ENCODE measurements at places on chromosomes 12 and 14.

- no peak for DNase-seq
Measured at GRCh38 chr14:67559639-67560038, 26.5 kb downstream of the PLEKHH1 start.

- DNase-seq: no peak
Measured at GRCh38 chr12:46553266-46553665, 180.7 kb upstream of the SLC38A2 start.

GRCh38 chr12:105218434-105218833 lies 17.5 kb downstream of the APPL2 start:
- no peak for DNase-seq

- no peak for DNase-seq
Measured at GRCh38 chr14:54637270-54638134, 70.6 kb downstream of the SAMD4A start.

DNA sequence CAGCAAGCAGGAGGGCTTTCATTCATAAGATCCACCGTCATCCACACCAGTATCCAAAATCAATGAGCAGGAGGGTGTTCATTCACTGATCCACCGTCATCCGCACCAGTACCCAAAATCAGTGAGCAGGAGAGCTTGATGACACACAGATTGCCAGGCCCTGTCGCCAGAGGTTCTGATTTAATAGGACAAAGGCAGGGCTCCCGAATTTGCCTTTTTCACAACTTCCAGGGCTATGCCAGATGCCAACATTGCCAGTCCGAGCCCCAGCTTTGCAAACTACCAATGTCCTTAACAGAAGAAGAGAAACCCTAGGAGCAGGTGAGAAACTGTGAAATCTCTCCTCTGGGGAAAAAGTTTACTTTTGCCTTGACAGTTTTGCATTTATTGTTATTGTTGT lies 115.0 kb downstream of the SLC15A4 start:
- no peak for DNase-seq

DNA sequence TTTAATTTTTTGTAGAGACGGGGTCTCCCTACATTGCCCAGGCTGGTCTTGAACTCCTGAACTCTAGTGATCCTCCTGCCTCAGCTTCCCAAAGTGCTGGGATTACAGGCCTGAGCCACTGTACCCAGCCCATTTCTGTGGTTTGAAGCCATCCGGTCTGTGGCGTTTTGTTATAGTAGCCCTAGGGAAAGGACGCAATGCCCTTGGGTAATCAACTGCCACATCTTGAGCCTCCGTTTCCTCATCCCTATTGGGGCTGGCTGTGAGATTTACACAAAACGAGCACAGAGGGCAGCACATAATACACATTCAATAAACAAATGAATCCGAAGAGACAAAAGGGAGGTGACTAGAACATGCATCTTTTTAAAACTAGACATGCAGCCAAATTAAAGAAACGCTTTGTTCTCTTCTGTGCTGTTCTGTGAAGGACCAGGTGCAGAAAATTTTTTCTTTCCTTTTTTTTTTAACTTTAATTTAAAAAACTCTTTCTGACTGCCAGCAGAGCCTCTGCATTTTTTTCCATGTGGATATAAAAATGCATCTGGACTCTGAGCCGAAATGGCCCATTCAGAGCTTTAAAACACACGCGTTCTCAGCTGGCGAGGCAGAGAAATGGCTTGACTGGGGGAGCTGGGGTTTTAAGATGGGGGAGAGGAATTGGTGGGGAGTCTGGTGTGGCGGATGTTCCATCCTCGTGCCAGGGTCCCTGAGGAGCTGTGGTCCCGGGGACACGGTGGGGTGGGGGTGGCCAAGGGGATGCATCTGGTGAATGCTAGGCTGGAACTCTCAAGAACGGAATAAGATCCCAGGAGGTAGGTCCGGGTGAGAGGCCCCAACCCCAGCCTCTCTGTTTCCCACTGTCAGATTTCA lies 119.0 kb downstream of the RBM19 start:
- no peak for DNase-seq

GRCh38 chr14:75279153-75279762 lies 630 bp downstream of the FOS start:
- peak; percentile 85 for DNase-seq

- no peak for DNase-seq
Measured at GRCh38 chr14:86882818-86883217, 1110.2 kb downstream of the GALC start.

- no peak for DNase-seq
Measured at GRCh38 chr12:63814146-63814772, 30.2 kb upstream of the SRGAP1 start.

DNA sequence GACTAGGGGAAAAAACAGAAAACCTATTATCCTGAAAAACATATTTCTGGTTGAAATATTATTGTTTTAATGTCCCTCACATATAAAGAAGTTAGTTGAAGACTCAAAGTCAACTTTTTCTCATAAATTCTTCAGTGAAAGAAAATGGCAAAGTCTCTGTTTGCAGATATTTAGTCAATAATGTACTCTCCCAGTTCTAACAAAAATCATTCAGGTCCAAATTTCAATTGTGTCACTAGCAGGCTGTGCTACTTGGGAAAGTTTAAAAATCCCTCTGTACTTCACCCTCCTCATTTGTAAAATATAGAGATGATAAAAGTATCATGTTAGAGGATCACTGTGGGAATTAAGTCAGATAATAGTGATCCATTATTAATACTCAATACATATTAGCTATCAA lies 496.5 kb downstream of the FSCB start:
- DNase-seq: no peak

DNA sequence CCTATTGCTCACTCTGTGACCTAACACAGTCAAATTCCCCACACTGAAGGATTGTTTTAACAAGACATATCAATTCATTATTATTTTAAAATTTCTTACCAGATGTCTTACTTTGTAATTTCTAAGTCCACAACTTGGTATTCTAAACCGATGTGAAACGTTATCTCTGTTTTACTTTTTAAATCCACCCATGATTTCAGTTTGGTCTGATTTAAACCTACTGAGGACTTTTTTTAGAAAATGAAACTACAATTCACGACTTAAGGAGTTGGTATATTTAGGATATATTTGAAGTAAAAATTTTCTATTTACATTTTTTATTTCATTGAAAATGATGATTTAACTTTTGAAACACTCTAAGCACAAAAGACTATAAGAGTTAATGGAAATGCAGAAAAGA lies 35.1 kb upstream of the GRIP1 start:
- no peak for DNase-seq

DNA sequence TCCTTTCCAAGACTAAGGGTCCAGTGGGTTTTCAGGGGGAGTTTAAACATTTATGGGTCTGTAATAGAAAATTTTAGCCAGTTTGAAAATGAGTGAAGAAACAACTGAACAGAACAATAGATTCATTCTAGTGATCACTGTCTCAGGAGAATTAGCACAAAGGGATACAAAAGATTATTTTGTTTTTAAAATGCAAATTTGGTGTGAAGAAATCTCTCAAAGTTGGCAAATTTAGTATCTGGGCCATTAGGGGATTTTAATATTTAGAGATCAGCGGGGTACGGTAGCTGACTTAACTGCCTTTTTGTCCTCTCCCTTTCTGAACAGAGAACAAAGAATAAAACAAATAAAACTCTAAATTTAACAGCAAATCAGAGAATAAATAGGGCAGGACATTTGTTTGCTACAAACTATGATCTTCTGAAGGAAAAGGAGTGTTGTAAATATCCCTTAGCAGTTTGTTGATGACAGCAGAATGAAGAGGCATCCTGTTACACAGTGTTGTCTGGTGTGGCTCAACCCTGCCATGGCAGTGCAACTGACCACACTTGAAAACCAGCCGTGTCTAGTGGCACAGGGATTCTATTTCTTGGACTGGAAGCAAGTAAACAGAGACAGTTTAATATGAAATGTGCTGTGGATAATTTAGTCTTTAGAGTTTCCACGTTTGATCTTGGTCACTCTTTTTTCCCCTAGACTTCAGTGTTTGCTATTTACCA lies 46.3 kb upstream of the LRTM2 start:
- no peak for DNase-seq

GRCh38 chr12:79524507-79525148 lies 166.1 kb downstream of the PAWR start:
- DNase-seq: no peak

GRCh38 chr14:74573421-74574089 lies 38.5 kb downstream of the LTBP2 start:
- no peak for DNase-seq

- no peak for DNase-seq
Measured at GRCh38 chr12:108693186-108693730, 38.1 kb downstream of the CORO1C start.

DNA sequence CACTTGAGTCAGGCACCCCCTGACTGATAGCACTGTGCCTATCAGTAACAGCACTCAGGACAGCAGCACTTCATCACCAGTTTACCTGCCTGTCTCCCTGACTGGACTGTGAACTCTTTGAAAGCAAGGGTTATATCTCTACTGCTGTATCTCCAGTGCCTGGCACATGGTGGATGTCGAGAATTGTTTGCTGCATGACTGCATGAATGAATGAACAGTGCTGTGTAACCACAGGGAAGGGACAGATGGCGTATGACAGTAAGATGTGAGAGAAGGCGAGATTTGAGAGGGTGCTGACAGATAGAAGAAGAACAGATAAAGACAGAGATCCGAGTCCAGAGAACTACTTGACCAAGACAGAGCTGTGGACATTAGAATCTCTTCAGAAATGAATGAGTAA lies 29.7 kb downstream of the BRAP start:
- no peak for DNase-seq

DNA sequence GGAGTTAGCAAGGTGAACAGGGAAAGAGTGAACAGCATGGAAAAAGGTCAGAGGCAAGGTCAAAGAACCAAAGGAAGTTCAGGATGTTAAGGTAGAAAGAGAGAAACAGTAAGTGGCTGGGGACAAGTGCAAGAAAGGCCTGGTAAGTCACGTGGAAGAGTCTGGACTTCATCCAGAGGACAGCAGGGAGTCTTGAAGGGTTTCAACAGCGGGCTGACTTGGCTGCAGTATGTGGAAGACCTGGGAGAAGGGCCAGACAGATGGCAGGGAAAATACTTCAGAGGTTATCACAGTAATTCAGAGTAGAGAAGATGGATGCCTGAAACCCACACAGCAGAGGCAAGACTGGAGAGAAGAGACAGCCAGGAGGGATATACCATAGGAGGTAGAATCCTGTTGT lies 34.0 kb downstream of the CIT start:
- DNase-seq: no peak

DNA sequence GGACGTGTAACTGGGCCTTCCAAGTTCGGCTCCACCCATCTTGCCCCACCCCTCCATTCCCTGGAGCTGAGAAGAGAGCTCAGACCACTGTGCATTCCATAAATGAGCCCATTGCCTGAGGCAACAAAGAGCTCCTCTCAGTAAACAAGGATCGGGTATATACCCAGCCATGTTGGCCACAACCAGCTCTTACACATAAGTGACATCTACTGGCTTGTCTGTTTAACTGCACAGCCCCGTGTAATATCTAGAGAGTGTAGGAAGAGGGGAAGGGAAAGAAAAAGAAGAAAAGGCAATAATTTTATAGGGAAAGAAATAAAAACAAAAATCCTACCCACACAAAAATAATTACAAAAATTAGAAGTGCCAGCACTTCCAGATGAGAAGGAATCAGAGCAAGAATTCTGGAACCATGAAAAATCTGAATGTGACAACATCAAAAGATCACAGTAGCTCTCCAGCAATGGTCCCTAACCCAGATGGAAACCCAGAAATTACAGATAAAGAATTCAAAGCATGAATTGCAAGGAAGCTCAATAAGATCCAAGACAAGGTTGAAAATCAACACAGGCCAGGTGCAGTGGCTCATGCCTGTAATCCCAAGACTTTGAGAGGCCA lies 308.1 kb downstream of the RPAP3 start:
- DNase-seq: peak; percentile 13

- no peak for DNase-seq
Measured at GRCh38 chr12:53747095-53747494, 4.7 kb downstream of the CISTR start.

GRCh38 chr12:71060426-71060825 lies 97.4 kb downstream of the TSPAN8 start:
- no peak for DNase-seq

DNA sequence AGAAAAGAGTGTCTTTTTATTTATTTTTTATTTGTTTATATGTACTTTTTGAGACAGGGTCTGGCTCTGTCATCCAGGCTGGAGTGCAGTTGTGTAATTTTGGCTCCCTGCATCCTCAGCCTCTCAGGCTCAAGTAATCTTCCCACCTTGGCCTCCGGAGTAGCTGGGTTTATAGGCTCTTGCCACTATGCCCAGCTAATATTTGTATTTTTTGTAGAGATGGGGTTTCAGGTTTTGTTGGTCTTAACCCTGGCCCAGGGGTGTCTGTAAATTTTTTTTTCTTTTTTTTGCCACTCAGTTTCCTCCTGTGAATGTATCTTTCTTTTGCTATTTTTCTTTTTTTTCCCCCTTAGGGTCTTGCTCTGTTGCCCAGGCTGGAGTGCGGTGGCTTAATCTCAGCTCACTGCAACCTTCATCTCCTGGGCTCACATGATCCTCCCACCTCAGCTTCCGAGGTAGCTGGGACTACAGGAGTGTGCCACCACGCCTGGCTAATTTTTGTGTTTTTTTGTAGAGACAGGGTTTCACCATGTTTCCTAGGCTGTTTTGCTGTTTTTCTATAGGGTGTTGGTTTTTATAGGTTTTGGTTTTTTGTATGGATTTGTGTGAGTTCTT lies 11.0 kb downstream of the RCOR1 start:
- no peak for DNase-seq

- DNase-seq: no peak
Measured at GRCh38 chr12:125151284-125151683, 86.0 kb downstream of the AACS start.

GRCh38 chr12:104459368-104459909 lies 2.7 kb downstream of the CHST11 start:
- DNase-seq: no peak

DNA sequence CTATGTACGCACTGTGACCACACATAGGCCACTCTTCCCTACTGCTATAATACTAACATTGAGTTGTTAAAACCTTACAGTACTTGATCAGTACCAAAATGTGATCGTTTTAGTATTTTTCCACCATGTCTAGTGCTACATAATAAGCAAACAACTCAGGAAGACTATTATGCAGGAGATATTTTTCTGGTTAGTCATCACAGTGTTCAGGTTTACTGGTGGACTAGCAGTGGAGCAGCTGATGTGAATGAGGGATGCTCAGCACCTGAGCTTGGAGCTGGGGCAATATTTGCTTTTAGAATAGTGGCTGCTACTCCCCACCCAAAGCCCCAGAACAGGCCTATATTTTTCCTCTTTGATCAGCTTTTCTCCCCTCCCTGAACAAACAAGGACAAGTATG lies 513.1 kb downstream of the KCNH5 start:
- DNase-seq: no peak

GRCh38 chr14:19902409-19902808 lies 18.0 kb upstream of the OR4K5 start:
- DNase-seq: no peak

GRCh38 chr14:20455355-20456300 lies 602 bp downstream of the APEX1 start:
- DNase-seq: no peak

- no peak for DNase-seq
Measured at GRCh38 chr14:58332561-58332960, 34.2 kb downstream of the ARID4A start.

Data from NCI-H1417 (cell line).